ENCODE measurements at places on chromosomes 2 and 18.

GRCh38 chr2:160901613-160902012 is 258.6 kb upstream of the TANK start:
- DNase-seq = no peak

DNA sequence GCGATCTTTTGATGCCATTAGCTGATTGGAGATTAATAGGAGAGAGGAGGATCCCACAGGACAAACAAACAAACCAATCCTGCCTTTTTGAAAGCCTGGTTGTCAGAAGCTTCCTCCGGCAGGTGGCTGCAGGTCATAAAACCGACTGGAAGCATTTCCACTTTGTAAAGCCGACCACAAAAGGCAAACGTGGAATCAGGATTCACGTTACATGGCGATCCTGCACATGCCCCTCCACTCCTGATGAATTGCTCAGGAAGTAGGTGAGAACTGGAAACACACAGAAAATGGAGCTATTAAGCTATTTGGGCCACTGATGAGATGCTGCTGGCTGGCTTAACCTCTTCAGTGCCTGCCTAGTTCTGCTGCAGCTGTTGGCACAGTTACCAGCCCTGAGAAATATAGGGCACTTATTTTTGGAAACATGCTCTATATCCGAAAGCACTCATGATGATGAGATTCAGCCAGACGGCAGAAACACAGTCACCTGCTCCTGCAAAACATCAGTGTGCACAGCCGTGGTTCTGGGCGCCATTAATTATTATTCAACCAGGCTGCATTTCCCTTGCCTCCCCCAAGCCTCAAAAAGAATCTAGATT is 110.3 kb upstream of the ST6GAL2 start:
- DNase-seq = no peak

GRCh38 chr18:59650266-59650820 is 46.9 kb downstream of the CCBE1 start:
- no peak for DNase-seq

DNA sequence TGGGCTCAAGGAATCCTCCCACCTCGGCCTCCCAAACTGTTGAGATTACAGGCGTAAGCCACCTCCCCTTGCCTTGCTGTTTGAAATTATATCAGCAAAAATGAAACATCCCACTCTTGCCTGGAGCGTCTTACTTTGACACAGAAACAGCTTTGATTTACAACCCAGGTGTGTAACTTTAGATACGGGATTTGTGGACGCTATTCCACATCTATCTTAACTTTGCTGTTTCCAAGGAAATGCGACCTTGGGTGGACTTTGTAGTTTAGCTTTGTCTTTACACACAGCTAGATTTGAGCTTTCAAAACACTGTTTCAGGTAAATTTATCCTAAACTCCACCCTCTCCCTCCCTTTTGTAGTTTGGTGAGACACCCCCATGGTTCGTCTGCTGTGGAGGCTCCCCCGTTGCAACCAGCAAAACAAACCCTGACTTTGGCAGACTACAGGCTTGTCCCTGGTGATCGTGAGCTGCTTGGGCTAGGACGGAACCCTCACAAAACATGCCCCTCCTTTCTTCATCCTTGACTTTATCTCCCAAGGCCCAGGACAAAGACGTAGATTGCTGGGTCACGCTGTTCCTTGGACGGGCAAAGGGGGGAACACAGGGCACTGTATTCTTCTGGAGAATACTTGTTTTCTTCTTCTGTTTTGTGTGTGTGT is 5.5 kb upstream of the MSH6 start:
- DNase-seq = no peak

- DNase-seq = no peak
Measured at GRCh38 chr2:26668856-26669750, 23.4 kb upstream of the KCNK3 start.

DNA sequence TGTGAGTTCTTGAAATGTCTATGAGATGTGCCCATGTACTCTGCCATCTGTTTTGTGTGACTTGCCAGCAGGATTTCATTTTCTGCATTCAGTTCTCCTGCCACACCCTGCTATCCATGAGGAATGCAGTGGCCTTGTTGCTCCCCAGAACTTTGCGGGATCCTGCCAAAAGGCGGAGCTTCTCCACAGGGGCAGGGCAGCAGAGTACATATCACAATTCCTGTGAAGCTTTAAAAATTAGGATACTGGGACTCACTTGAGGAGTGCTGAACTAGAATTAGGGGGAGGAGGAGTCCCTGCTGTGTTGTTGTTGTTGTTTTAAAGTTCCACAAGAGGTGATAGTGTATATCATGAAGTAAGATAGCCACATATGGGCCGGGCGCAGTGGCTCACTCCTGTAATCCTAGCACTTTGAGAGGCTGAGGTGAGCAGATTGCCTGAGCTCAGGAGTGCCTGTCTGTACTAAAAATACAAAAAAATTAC is 76.4 kb downstream of the TANC1 start:
- DNase-seq = no peak

GRCh38 chr2:149799013-149799705 is 211.6 kb upstream of the MMADHC start:
- DNase-seq = no peak

DNA sequence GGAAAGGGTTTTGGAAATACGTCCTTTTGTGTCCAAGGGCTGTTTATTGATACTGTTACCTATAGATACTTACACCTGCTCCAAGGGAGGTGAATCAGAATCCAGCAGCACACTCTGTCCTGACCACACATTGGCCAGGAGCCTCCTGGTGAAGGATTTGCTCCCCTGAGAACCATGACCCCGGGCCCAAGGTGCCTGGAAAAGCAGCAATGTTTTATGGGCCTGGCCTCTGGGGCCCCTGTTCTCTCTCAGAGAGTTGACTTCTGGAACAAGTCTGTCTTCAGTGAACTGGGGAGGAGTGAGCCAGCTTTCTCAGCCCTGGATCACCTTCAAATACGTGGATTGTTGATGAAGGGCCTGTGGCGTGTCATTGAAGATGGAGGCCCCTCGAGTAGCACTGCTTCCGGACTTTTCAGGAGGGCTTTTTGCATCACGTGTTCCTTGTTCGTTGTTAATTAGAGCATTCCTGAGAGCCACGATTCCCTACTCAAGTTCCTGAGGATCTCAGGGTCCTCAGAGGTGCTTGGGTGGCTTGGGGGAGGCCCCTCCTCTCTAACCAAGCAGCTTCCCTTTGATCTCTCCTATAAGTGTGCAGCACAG is 78.5 kb upstream of the RPL31 start:
- no peak for DNase-seq

DNA sequence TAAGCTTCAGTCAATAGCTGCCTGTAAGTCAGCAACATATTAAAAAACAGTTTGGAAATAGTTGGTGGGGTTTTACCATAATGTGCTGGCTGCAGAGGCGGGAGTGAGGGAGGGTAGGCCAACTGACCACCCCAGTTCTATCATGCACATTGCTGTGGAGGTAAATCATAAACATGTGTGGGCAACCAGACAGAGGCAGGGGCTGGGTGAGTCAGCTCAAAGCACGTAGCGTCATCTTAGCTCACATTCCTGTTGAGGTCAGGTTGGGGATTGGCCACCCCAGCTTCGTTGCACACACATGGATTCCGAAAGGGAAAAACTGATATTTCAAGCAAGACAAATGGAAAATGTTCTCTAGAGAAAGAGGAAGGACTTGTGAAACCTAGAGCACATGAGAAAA is 19.5 kb downstream of the GPR45 start:
- DNase-seq = no peak

DNA sequence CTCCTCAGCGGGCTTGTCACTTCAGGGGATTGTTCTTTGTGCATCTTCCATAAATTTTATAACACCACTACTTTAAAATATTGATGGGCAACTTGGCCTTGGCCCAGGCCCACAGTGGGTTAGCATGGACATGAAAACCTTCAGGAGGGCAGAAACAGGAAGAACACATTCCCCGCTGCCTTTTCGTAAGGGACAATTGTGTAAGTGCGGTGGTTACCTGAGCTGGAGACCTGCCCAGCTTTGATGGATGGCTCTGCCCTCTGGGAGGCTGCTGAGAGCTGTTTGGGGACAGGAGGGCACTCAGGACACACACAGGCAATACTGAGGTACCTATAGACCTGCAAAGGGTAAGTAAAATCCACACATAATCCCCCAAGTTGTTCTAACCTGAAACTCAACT is 46.8 kb downstream of the FECH start:
- DNase-seq = no peak

DNA sequence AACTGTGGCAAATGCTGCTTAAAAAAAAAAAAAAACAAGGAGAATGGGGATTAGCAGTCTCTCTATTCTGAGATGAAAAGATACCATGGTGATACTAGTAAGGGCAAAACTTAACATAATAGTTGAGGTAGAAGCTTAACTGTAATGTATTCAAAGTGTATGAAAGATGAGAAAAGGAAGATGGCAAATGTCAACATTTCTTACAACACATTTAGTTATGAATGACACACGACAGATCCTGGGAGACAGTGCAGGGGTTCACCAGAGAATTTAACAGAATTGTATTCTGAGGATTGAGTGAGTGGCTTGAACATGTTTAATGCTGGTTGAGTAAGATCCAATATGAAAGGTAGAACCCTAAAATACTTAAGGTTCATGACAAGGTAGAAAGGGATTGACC is 52.7 kb downstream of the CUL3 start:
- DNase-seq = no peak

- DNase-seq = no peak
Measured at GRCh38 chr18:42563995-42564394, 551.5 kb downstream of the RIT2 start.

GRCh38 chr18:48621240-48621639 is 82.4 kb downstream of the CTIF start:
- no peak for DNase-seq

GRCh38 chr2:234869969-234870368 is 81.8 kb upstream of the SH3BP4 start:
- DNase-seq = no peak

DNA sequence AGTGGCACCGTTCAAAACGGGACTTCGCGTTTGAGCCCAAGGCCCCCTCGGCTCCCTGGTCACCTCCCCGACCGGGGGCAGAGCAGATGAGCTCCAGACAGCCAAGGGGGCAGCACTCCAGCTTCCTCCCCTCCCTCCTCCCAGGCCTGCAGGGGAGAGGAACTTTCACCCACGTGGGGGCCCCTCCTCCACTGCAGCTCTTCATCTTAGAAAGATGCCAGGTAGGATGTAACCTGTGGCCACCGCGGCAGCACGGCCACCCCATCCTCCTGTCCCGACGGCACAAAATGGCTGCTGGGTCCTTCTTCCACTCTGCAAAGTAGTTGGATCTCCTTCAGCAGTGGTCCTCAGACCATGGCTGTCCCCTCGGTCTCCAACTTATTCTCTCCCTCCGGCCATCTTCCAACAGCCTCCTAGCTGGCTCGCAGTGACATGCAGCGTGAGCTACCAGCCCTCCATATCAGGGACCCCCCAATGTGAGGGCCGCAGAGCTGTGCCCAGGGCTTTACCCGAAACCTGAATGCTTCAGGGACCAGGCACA is 94.5 kb upstream of the ID2 start:
- DNase-seq = no peak

- DNase-seq = no peak
Measured at GRCh38 chr2:45690231-45690630, 38.8 kb downstream of the PRKCE start.

DNA sequence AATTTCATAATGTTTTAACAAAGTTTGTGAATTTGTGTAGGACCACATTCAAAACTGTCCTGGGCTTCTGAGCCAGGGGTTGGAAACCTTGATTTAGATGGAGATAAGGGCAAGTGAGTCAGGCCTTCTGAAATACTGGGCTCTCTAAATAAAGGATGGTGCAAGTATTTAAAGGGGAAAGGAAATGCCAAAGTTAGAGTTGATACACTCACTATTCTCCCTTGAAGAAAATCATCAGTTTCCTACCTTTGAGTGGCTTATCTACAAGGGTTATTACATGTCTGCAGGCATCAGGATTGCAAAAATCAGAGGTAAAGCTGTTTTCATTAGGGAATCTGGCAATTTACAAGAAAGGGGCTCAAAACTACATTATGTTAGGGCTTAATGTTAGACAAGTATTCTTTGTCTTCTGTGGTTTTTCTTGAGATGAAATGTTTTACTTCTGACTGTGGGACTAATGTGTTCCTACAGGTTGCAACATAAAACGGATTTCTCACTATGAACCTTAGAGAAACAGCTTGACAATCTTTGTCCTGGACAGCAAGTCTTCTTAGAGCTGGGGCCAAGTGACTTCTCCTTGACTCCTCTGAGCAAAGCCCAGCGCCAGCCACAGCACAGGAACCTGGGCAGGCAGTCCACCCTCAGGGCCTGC is 31.1 kb downstream of the RNU4ATAC start:
- no peak for DNase-seq

DNA sequence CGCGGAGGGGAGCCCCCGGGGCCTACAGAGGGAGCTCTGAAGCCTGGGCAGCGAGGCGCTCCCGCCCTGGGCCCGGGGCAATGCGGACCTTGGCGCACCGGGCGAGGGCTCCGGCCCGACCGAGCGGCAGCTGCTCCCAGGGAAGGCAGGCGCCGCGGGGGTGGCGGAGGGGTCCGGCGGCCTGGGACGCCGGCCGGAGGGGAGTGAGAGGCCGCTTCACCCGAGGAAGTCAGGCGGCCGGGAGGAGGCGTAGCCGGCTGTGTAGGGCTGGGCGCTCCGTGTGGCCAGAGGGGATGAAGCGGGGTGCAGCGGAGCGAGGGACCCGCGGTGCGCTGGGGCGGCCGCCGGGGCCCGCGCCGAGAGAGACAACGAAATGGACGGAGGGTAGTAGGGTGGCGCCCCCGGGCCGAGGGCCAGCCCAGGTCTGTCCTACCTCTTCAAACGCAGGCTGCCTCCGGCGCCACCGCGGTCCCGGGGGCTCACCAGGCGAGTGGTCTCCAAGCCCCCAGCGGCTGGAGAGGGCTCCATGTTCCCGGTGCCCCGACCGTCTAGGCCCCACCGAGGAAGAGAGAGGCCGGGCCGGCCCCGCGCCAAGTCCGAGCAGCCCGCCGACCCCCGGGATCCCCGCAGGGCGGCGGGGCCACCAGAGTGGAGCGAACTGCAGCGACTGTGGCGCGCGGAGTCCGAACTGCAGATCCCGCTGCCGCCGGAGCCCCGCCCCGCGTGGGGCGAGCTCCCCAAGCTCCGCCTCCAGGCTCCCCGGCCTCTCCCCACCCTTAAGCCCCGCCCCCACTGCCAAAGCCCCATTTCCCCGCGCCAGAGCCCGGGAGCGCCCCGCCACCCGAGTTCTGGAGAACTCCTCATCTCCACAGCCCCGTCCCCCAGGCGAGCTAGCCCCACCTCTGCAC is at the start of gene SLC30A3:
Gene SLC30A3, minus strand, starts transcription at position 669 of the 908 bp plus-strand sequence. Its CDS starts 141 bp downstream, at position 528.
- DNase-seq = peak; percentile 84

DNA sequence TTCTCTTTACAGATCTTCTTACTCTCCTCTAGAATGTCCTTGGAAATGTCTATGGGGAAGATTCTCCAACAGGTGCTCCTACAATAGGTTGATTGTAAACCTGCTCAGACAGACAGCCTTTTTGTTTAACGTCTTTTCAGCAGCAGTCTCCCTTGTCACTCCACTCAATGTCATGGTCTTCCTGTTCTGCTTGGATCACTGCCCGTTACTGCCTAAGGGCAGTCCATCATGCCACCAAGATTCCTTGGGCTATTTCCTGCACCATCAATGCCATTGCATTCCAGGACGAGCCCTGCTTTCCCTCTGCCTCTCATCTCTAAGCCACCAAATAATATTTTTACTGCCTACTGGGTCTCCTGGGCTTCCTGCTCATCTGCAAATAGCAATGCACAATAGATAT is 97.4 kb upstream of the GALNT5 start:
- DNase-seq = no peak

- DNase-seq = no peak
Measured at GRCh38 chr2:221283896-221284545, 288.1 kb downstream of the EPHA4 start.

- no peak for DNase-seq
Measured at GRCh38 chr2:44098050-44098449, 70.6 kb upstream of the PPM1B start.
